ENCODE measurements at places on chromosomes 12 and 14.

- DNase-seq = no peak
Measured at GRCh38 chr12:11209113-11209512, 22.4 kb upstream of the TAS2R42 start.

GRCh38 chr14:25607192-25607591 is 557.2 kb upstream of the STXBP6 start:
- no peak for DNase-seq

DNA sequence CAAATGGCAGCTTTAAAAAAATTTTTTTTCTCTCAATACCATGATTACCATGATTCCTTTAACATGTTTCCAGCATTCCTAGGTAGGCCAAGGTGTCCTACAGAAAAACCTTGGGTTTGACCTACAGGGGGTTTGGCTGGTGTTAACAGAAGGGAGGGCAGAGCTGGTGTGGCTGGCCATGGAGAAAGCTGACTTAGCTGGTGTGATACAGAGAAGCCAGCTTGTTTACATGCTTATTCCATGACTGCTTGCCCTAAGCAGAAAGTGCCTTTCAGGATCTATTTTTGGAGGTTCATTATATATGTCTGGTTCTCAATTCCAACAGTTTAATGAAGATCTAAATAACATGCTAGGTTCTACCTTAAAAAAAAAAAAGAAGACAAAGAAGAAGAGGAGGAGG is 68.6 kb downstream of the EEA1 start:
- DNase-seq = no peak

DNA sequence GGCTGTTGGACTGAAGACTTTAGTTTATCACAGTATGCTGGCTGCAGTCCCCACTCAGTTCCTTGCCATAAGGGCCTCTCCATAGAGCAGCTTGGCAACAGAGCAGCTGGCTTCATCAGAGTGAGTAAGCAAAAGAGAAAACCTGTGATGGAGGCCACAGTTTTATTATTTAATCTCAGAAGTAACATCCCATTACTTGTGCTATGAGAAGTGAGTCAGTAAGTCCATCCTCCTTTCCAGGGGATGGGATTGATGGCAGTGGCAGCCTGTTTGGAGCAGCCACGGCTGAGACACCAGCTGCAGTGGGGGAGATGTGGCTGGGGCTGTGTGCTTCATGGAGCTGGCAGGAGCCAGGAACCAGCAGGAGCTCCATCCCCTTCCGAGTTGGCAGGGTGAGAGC is 138.5 kb upstream of the SRRM4 start:
- DNase-seq = no peak

DNA sequence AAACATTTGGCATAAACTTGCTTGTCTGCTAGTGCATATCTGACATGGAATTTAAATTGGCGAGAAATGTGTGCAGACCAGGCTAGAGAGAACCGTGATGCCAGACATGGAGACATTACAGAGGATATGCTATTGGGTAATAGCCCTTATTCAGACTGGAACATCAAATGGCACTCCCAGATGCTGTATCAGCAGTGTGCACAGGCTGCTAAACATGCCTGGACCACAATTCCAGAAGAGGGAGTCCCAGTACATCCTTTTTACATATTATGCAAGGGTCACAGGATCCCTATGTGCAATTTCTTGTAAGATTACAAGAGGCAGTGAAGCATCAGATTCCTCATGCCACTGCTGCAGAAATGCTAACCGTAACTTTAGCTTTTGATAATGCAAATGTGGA is 354.5 kb upstream of the FOXG1 start:
- DNase-seq = no peak

- DNase-seq = no peak
Measured at GRCh38 chr14:75989134-75989533, 3.6 kb downstream of the IFT43 start.

- DNase-seq = no peak
Measured at GRCh38 chr12:69881771-69882170, 56.7 kb downstream of the MYRFL start.

GRCh38 chr14:94925416-94926173 is 155.7 kb upstream of the GSC start:
- no peak for DNase-seq

GRCh38 chr12:97466621-97467020 is 4.0 kb downstream of the RMST start:
- DNase-seq = no peak

DNA sequence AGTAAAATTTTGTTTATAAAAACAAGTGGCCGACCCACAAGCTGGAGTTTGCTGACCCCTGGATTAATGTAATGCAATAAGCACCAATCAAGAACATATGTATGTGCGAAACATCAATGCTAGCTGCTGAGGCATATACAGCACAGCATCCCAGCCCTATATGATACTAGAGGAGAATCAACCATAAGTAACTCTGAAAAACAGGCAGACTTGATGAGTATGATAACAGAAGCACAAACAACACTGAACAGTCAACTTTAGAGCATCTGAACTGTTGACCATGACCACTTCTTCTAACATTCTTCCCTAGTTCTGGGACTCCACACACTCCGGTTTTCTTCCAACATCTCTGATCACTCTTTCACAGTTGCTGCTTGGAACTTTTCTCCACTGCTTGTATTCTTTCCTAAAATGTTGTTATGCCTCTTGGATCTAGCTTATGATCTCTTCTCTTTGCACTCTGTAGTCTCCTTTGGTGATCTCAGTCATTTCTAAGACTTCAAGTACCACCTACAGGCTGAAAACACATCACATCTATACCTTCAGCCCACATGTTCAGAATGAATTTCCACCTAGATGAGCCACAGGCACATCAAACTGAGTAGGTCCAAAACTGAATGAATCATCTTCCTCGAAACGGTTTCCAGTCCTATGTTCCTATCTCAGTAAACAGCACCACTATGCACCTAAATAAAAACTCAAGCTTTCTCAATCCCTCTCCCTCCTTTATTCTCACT is 57.2 kb downstream of the STXBP6 start:
- DNase-seq = no peak

DNA sequence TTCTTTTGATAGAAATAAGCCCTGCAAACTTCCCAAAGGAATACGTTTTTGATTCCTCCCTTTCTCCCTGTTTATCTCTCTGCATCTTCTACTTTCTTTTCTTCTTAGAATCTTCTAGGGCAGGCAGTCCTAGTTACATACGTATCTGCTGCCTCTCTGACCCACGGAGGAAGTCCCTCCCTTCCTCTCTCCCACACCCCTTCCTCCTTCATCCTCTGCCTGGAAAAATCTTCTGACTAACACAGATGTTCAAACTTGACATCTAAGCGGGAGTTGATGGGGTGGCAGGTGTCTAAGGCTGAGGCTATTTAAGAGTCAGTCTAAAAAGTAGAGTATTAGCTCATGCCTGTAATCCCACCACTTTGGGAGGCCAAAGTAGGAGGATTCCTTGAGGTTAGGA is 88.6 kb downstream of the MAP1LC3B2 start:
- DNase-seq = no peak

DNA sequence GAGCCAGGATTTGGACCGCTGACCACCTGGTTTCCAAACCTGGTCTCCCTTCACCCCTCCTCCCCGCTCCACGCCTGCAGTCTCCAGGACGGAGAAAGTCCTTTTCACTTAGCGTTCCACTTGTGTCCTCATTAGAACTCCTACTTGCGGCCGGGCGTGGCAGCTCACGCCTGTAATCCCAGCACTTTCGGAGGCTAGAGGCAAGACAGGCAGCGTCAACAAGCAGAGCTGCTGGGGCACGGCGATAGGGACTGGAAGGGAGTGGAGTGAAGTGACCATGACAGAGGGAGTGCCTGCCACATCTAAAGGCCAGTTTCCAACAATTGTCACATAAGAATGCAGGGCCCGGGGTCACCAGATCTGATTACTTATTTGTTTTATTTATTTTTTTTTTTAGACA is 132.5 kb upstream of the NCOR2 start:
- no peak for DNase-seq

DNA sequence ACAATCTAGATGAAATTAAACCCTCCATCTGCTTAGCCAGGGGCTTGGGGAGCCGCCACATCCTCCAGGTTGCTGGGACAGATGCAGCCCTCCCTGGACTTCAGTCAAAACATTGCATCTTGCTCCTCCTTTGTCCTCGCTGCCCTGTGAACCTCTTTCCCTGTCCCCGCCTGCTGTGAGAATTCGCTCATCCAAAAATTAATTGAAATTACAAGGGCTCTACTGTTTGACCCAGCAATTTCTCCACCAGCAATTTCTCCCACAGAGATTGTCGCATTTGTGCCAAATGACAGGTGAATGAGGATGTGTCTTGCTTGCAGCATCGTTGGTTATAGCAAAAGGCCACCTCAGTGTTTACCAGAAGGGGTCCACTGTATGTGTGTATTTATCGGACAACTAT is 5.0 kb upstream of the POP5 start:
- DNase-seq = no peak

DNA sequence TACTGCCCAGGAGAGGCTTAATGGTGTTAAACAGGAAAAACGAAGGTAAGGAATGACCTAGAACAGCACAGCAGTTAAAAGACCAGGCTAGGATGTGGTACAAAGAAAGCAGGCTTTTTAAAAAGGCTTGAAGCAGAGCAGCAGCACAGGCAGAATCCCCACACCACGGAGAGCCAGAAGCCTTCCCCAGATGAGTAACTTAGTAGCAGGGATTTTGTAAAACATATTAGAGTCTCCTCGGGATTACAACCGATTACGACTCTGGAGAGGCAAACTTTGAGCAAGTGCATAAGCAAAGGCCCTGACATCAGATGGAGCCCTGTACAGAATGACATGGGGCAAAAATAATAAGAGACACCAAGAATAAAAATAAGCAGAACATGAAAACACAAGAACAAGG is 37.1 kb upstream of the DHRS4 start:
- DNase-seq = no peak

DNA sequence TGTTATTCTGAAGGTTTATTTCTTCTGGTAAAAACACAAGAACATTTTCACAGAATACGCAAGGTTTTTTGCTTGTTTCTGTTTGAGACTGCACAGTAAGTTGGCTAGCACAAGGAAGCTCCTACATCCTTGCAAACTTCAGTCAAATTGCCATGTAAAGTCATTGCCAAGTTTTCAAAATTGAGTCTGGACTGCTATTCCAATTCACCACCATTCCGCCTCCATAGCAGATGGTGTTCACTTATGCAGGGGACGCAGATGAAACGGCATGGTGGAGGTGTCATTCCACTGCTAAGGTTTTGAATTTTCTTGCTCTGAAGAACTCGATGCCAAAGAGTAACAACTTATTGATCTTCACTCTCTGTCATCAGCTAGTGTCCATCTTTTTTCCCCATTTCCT is 303.9 kb upstream of the SYT1 start:
- DNase-seq = no peak

- no peak for DNase-seq
Measured at GRCh38 chr14:92037989-92038388, 1.9 kb downstream of the TRIP11 start.
